Activated CD4-positive, alpha-beta T cell treated with anti-CD3 and anti-CD28 coated beads for 36 hours (primary cell): ENCODE measurements at places on chromosomes 7 and 10. TPM values are rescaled to one million over a fixed set of nuclear protein-coding genes. Genes with fewer than 3 reads are reported as not detected.

Gene RELN
- not detected for total RNA-seq

Gene CPXM2
- total RNA-seq, result not detected

Gene GNGT1
- not detected for total RNA-seq

DNA sequence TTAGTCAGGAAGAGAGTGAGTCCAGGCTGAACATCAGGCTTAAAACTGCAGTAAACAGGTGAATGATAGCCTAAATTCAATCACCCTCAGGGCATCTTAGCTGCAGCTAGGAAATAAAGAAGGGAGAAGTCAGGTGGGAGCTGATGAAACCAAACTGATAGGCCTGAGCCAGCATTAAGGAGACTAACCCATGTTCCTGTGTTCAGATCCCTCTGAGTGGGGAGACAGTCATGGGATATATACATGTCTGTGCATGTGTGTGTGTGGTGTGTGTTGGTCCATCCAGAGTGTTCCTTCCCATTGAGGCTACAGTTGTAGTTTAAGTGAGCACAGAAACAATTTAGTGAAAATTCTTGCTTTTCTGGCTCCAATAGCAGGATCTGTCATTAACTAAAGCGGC lies 480.9 kb downstream of the PHTF2 start:
- no peak for DNase-seq

- no peak for DNase-seq
These were observed 746 bp upstream of the MRPS16 start for GRCh38 chr10:73253225-73253555.

GRCh38 chr10:102501201-102502028 lies 1.1 kb downstream of the ACTR1A start:
- DNase-seq, result no peak

DNA sequence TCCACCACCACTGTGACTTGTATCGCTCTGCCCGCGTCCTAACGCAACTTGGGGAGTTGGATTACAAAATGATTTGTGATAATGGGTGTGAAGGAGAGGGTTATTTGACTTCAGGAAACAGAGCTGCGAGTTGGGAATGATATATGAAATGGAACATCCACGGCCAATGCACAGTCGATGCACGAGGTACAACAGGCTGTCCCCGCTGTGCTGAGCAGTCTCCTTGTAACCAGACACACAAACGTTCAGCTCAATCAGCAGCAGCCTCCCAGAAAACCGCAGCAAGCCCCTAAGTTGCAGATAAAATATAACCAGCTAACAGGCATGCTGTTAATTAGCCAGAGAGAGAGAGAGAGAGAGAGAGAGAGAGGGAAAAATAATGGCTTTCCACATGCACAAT lies 332.7 kb upstream of the MGMT start:
- no peak for DNase-seq

DNA sequence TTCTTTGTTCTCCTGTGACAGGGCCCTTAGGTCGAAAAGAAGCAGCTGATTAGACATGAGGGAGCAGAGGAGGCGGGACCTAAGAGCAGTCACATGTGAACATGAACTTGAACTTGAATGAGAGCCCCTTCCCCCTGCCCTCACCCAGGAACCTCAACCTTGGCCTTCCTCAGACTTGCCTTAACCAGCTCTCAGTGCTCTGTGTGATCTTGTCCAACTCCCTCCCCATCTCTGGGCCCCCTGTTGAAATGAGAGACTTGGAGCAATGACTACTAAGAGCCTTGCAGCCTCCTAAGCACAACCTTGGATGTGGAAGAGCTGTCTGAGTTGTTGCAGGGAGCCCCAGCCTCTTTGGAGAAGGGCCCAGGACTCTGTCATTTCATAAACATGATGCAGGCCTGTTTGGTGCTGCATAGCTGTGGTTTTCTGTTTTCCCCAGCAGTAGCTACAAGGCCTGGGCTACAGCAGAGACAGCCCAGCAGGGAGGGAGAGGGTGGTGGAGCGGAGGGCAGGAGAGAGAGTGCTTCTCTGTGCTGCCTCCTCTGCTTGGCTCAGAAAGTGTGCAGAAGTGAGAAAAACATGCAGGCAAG lies 123.9 kb upstream of the ZMIZ1 start:
- no peak for DNase-seq

DNA sequence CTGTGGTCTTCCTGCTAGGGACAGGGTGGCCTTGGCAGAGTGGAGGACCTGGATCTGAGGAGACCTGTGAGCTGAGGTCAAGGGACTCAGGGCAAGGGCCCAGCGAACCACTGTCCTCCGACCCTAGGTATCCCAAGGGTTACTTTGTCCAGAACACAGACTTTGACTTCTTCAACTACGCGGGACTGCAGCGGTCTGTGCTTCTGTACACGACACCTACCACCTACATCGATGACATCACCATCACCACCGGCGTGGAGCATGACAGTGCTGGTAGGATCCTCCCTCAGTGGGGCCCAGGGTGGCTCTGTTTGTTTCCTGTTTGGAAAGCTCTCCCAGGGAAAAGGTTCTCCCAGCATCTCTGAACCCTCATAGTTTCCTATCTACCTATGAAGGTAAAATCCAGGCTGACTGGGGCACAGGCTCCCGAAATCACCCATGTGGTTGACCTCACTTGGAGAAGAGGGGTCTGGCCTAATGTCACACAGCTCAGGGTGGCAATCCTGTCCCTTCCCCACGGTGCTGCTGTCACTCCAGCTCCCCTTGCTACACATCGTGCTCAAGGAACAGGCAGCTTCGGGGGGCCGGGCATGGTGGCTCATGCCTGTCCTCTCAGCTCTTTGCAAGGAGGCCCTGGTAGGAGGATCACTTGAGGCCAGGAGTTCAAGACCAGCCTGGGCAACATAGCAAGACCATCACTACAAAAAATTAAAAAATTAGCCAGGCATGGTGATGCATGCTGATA lies 57.6 kb downstream of the ZNF727 start:
- no peak for DNase-seq

GRCh38 chr10:49618821-49619220 lies 5.0 kb downstream of the CHAT start:
- no peak for DNase-seq

DNA sequence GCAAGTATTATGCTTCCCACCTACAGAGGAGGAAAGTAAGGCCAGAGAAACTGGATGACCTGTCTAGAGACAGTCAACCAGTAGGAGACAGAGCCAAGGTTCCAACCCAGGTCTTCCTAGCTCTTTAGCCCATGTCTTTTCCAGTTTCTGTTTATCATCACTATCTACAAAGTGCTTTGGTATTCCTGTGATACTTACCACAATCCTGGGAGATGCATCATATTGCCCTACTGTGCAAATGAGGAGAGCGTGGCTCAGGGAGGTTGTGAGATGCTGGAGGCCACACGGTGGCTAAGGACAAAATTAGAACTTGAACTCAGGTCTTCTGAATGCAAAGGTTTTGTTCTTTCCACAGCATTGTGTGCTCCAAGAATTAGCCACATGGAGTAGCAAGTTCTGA lies 11.2 kb upstream of the PLEKHA1 start:
- no peak for DNase-seq

GRCh38 chr7:121558288-121558687 lies 162.2 kb upstream of the FAM3C start:
- DNase-seq, result no peak

DNA sequence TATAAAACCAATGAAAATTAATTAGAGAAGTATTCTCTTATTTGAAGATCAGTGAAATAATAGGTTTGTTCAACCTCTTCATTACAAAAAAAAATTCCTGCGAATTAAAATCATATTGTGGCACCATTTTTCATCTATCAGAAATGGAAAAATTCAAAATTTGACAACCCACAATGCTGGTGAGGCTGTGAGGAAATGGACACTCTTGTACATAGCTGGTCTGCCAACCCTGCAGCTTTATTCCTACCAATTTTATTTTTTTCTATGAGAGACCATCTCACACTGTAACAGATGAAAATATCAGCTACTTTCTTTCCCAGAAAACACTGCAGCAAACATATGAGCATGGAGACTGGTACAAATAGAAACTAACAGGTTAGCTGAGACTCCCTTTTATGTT lies 208.8 kb upstream of the SEMA3E start:
- no peak for DNase-seq
